GM12878 (cell line): ENCODE measurements at places on chromosomes 4 and X. TPM values are rescaled to one million over a fixed set of nuclear protein-coding genes. Genes with fewer than 3 reads are reported as not detected.
A peak's percentile ranks its signal among the peaks of the same experiment; 100 is the strongest.

DNA sequence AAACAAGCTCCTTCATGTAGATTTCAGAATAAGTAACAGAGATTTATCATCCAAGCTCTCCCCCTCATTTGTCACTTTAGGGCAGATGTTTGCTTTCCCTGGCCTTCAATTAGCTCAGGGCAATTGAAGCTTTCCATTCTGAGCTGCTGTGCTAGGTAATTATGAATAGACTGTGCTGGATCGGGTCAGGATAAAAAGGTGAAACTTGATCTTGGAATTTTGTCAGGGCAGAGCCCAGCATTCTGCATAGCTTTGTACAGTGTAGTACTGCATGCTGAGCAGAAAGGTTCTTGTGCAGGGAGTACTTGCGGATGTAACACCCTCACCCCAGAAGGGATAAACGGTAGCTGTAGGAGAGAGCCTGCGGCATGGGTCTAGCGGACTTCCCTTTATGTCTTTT is 64.0 kb upstream of the CLDN34 start:
- DNase-seq = no peak
- no peak overlapping the region for H3K4me3 ChIP-seq
- no peaks in the 10 kb centered on the region for H3K36me3 ChIP-seq
- H3K27ac ChIP-seq = no peak overlapping the region
- no peaks in the 10 kb centered on the region for H3K27me3 ChIP-seq

GRCh38 chr4:184392748-184393559 is 81.4 kb downstream of the IRF2 start:
- DNase-seq = no peak
- no peak overlapping the region for H3K4me3 ChIP-seq
- H3K27me3 ChIP-seq = no peaks in the 10 kb centered on the region

GRCh38 chrX:16039363-16039762 is 84.0 kb upstream of the GRPR start:
- H3K27ac ChIP-seq = peak overlapping the region; percentile 4; the same call in 1 of the 2 replicates
- no peak for DNase-seq
- no peaks in the 10 kb centered on the region for H3K36me3 ChIP-seq
- peaks cover 3% of the 10 kb centered on the region; the same call in 1 of the 2 replicates for H3K4me1 ChIP-seq
- no peaks in the 10 kb centered on the region for H3K27me3 ChIP-seq
- no peak overlapping the region for H3K4me3 ChIP-seq

DNA sequence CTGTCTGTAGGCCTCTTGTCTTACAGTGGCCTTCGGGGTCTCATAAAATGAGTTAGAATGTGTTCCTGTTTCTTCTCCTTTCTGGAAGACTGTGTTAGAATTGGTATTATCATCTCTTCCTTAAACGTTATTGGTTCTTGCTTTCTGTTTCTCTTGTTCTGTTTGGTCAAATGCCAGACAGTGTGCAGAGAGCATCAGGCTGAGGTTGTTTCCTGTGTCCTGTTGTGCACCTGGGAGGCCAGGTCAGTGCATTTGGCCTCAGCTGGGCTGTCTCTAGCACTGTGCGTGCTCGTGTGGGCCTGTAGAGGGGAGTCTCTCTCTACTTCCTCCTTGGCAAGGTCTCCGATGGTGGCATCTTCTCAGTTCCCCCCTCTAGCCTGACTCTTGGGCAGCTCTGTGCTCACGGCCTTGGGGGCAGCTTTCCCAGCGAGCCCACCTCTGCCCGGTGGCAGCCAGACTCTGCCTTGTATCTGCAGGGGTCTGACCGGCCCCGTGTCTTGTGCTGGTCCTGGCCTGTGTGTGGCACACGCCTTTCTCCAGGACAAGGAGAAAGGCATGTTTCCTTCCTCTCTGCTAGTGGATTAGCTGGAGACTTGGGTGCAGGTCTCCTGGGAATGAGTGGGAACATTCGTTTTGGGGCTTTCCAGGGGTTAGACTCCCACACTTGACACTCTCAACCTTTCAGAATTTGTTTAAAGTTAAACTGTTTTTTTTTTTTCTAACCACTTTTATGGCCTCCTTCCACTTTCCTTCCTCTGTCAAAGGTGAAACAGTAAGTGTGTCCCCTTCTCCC is 62.3 kb downstream of the FAM193A start:
- peak; percentile 66 for DNase-seq
- peaks cover 49% of the 10 kb centered on the region for H3K4me1 ChIP-seq
- peaks cover 12% of the 10 kb centered on the region for H3K36me3 ChIP-seq
- no peaks in the 10 kb centered on the region for H3K27me3 ChIP-seq

GRCh38 chr4:67684839-67685531 is 16.0 kb downstream of the UBA6 start:
- no peak overlapping the region for H3K27ac ChIP-seq
- H3K27me3 ChIP-seq = no peaks in the 10 kb centered on the region
- no peaks in the 10 kb centered on the region for H3K4me1 ChIP-seq
- no peak for DNase-seq
- H3K36me3 ChIP-seq = no peaks in the 10 kb centered on the region; the same call in 1 of the 2 replicates
- H3K4me3 ChIP-seq = no peak overlapping the region

GRCh38 chr4:149884529-149885181 is 69.0 kb upstream of the IQCM start:
- no peak for DNase-seq
- no peak overlapping the region for H3K4me3 ChIP-seq
- H3K4me1 ChIP-seq = no peaks in the 10 kb centered on the region
- H3K27me3 ChIP-seq = no peaks in the 10 kb centered on the region

DNA sequence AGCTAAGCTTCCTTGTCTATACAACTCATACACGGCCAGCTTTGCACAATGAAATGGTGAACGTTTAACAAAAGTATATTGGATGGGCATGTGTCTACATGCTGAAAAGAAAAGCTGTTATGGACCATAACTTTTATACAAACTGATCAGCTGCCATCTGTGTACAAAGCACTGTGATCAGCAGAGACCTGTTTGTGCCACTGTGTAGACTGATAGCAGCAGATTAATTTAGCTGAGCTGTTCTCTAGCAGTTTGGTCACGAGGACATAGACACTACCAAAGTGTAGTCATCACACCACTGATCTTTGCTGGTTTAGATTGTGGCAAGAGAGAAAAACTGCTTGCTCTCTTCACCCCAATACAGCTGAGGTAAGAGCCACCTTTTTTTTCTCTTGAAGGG is 124.5 kb downstream of the RAPGEF2 start:
- no peak overlapping the region for H3K4me3 ChIP-seq
- H3K27me3 ChIP-seq = no peaks in the 10 kb centered on the region
- H3K36me3 ChIP-seq = no peaks in the 10 kb centered on the region

DNA sequence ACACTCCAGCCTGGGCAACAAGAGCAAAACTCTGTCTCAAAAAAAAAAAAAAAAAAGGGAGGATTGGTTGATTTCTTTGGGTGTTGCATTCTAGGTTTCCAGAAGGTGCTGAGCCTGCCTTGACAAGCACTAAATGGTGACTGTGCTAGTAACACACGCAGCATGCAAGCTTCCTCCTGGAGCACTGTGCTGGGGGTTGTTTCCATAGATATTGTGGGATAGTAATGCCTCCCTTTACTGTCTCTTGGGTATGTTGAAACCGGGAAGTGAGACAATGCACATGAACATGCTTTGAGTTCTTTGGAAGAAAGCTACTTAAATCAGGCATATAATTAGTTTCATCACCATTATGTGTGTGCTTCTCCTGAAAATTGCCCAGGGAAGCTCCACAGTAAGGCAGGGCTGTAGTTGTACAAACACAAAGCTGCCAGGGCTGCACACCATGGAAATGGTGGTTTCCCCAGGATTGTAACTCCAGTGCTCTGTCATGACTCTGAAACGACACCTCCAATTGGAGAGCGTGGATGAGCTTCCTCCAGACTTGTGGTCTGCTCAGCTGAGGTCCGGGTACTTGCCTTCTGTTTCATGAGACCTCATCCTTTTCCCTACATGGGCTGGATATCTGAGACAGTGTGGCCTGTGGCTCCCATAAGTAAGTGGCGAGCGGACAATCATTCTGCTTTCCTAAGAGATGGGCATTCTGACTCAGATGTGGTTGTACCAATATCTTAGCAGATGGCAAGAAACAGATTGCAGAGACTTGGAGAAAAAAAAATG is 31.5 kb upstream of the STOX2 start:
- H3K27ac ChIP-seq = no peak overlapping the region
- H3K4me1 ChIP-seq = no peaks in the 10 kb centered on the region
- no peaks in the 10 kb centered on the region for H3K27me3 ChIP-seq
- no peaks in the 10 kb centered on the region for H3K36me3 ChIP-seq

GRCh38 chr4:152258804-152259708 is 276.8 kb downstream of the FBXW7 start:
- peaks cover 19% of the 10 kb centered on the region for H3K4me1 ChIP-seq
- H3K4me3 ChIP-seq = no peak overlapping the region
- no peak for DNase-seq
- H3K27ac ChIP-seq = no peak overlapping the region

GRCh38 chrX:18666614-18667013 is 5.3 kb downstream of the RS1 start:
- H3K4me1 ChIP-seq = peaks cover 4% of the 10 kb centered on the region; the same call in 1 of the 2 replicates
- H3K27ac ChIP-seq = no peak overlapping the region
- H3K4me3 ChIP-seq = no peak overlapping the region
- no peak for DNase-seq
- H3K36me3 ChIP-seq = no peaks in the 10 kb centered on the region
- H3K27me3 ChIP-seq = no peaks in the 10 kb centered on the region

Gene TLR10
- total RNA-seq = 50.4 and 52.8 TPM in 2 replicates

Gene ARHGAP36
- total RNA-seq = not detected in 2 replicates
